ENCODE measurements at places on chromosomes 1 and 21.

DNA sequence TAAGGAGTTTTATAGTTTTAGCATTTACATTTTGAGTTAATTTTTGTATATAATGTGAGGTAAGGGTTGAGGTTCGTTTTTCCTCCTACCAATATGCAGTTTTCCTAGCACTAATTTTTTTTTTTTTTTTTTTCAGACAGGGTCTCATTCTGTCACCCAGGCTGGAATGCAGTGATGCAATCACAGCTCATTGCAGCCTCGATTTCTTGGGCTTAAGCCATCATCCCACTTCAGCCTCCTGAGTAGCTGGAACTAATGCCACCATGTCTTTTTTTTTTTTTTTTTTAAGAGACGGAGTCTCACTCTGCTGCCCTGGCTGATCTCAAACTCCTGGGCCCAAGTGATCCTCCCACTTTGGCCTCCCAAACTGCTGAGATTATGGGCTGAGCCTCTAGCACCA is 2.5 kb upstream of the UBASH3A start:
- no peak for DNase-seq

DNA sequence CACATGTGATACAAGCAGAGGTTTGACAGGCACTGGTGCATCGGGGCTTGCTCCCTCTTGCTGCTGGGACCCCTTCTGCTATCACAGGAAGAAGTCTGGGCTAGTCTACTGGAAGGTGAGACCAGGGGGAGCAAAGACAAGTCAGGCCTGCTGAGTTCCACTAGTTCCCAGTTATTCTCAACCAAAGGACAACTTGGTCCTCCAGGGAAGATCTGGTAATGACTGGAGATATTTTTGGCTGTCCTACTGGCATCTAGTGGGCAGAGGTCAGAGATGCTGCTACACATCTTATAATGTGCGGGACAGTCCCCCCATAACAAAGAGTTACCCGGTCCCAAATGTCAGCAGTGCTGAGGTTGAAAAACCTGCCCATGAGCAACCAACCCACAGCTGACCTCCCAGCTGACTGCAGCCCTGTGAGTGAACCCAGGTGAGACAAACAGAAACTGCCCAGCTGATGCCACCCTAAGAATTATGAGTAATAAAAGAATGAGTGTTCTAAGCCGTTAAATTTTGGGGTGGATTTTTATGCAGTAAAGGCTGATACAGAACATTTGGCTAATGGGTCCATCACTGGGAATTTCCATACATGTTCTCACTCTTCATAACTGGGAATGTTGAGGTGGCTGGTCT is 71.6 kb downstream of the NENF start:
- no peak for DNase-seq

DNA sequence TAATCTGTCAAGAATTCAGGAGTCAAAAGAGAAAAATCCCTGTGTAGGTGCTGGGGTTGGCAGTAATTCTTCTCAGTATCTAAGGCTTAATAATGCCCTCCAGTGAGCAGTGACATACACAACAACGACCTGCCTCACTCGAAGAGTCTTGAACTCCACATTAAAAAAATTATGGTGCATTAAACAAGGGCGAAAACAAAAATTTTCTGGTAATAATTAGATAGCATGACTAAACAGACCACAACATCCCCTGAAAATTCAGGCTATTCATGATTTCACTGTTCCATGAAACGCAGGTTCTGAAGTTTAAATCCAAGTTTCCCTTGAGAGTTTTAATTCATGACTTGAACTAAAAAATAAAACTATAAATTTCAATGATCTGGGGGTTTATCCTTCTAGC is 5.1 kb downstream of the SRSF4 start:
- no peak for DNase-seq

DNA sequence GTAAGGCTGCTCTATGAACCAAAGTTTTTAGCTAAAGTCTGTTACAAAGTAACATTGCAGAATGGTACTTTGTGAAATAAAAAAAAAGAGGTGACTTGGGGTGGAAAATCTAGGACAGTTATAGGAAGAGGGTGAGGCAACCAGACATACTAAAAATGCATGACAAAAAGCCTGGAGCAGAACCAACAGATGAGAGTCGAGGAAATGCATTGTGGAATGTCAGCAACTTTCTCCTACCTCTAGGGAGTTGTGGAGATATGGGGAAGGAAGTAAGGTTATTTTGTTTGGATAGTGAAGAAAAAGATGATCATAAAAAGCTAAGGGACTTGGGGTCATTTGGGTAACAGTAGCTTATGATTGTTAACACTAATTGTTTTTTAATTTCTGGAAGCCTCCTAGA is 295.6 kb downstream of the S1PR1 start:
- no peak for DNase-seq

GRCh38 chr1:91091812-91092211 is 70.0 kb upstream of the ZNF644 start:
- no peak for DNase-seq

DNA sequence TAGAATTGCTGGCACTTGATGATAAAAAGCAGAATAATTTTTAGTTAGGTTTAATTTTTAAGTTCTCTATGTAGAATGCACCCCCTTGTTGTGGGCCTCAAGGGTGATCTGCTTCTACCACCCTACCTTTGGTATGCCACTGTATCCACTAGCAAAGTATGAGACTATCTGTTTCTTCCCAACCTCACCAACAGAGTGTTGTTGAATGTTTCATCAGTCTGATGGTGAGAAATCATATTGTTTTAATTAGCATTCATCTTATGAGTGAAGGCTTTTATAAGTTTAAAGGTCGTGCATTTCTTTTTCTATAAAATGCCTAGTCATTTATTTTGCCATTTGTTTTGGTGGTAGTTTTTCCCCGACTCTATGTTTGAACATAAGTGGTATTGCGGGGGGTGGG is 141.0 kb downstream of the MAGI3 start:
- DNase-seq = no peak

GRCh38 chr1:54582566-54583306 is 34.7 kb downstream of the ACOT11 start:
- DNase-seq = no peak

DNA sequence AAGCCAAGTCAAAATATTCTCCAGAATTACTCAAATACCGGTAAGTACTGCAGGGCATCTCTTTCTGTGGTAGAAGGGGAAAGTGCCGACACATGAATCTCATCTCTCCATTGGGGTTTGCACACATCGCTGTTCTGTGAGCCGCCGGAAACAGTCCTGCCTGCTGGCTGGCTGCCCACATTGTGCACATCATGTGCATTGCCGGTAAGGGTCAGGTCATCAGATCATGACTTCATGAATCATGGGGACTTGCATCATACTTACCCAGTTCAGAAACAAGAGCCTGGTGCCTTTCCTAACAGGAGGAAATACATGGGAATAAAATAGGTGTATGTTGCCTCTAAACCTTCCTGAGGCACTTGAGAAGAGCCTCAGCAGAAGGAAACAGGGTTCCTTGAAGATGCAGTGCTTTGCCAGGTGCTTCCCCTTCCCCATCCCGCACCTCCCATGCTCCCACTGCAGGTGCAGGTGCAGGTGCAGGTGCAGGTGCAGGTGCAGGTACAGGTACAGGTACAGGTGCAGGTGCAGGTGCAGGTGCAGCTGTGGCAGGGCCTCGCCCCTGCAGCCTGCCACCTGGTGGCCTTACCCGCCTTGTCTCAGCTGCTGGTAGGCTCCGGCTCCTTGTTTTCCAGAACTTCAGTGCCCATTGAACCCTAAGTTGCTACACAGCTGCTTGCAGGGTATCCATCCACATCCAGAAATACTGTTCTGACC is 26.5 kb downstream of the GPR137B start:
- DNase-seq = no peak

DNA sequence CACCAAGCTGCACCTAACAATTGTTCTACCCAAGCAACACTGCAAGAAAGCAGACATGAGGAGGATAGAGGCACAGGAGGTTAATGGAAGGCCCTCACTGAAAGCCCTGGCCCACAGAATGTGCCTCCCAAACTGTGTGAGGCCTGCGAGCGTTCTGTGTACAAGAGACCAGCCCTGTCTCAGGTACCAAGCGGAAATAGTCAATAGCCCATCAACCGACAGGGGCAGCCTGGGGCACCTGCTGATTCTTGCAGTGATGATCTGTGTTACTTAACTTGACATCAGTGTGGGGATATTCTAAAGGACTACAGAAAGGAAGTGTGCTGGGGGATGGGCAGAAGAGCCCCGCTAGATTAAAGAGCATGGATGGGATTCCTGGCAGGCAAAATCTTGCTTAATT is 392.4 kb downstream of the KCNH1 start:
- no peak for DNase-seq

DNA sequence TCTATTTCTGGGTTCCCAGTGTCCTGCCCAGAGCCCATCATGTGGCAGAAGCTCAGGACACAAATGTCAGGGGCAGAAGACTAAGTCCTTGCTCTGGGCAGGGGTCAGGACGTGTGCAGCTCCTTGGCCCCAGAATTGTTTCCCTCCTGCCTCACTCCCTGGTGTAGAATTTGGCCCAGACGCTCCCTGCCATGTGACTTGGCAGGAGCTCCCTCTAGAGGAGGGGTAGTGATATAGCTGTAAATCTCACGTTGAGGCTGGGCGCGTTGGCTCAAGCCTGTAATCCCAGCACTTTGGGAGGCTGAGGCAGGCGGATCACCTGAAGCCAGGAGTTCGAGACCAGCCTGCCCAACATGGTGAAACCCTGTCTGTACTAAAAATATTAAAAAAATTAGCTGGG is 91.2 kb downstream of the UBIAD1 start:
- DNase-seq = no peak

DNA sequence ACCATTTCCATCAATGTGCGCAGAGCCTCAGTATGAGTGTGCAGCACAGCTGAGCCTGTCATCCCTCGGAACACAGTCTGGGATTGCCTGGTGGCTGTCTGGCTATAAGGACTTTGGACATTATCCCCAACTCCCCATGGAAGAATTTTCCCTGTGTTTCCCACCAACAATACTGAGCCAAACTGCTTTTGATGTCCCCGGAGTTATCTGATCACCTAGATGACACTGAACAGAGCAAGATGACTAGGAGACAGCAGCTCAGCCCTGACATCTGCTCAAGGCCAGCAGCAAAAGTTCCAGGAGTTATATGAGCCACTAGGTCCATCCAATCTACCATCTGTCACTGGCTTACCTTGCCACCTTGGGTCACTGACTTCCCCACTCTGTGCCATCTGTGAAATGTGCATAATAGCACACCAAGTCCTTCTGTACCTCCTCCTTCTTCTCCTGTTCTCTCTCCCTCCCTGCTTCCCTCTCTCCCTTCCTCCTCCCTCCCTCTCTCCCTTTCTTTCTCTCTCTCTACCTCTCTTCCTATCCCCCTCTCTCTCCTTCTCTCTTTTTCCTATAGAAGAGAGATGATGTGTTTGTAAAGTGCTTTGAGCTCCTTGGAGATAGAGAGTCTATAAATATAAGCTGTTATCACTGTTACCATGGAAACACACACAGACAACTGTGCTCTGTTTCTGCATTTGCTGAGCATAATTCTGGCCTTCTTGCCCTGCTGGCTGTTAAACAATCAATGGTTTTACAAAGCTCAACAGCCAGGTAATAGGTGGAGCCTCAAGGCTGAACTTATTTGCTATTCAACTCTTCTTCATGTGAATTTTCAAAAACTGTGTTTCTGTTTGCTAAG is 19.7 kb upstream of the ATP1B1 start:
- DNase-seq = peak; percentile 34

- peak; percentile 47 for DNase-seq
Observed at GRCh38 chr1:226425431-226426031, 17.6 kb upstream of the PARP1 start.

GRCh38 chr1:20887246-20887645 is 100.1 kb upstream of the HP1BP3 start:
- no peak for DNase-seq

DNA sequence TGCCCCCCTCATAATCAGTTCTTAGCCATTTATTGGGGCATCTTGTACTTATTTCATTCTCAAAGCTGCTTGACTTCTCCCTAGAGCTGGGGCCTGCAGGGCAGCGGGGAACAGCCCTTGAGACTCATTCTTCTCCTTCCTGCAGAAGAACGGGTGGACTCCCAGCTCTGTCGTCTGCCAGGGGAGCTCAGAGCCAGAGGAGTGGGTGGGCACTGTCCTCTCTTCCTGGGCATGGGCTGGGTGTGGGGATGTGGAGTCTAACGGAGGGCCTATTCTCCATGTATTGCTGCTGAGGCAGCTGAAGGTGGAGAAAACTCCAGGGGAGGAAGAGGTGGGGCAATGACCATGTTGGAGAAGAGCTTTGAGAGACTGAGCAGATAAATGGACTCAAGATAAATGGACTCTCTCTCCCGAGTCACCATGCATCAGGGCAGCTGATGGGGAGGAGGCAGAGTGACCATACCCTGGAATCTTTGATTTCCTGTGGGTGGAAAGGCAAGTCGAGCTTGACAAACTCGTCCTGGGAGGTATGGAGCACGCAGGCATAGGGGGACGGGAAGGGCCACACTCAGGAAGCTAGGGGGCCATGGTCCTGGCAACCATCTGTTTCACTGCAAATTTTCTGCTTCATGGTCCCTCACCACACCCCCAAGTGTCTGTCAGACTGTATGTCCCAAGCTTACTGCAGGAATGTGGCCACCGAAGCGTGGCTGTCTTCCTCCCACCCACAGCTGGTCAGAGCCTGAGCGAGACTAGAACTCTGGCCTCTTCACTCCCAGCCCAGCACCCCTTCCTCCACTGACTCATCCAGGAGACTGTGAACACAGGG is 56.9 kb upstream of the ATP2B4 start:
- no peak for DNase-seq

DNA sequence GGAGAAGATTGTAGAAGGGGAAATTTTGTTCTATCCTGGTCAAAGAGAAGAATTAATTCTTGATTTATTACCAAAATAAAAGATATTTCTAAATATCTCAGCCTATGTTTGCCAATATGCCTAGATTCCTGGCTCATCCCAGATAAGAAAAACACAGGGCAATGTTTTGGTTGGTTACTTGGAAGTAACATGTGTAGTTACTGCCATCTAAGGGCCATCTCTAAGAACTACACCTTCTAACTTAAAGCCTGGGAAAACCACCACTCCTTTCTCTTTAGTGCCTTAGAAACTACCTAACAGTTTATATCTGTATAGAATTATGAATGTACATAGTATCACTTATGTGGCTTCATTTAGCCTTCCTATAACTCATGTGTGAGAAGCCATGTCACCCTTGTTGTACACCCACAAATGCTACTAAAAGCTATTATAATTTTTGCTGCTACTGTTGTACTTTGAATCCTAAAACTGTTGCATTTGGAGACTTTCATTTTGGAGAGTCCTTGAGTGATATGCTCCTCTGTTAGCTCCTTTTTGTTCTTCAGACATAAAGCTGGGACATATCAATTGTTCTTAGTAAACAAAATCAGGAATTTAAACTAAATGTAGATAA is 4.5 kb downstream of the AIM2 start:
- DNase-seq = no peak
